ENCODE measurements at places on chromosomes 12 and 14.

DNA sequence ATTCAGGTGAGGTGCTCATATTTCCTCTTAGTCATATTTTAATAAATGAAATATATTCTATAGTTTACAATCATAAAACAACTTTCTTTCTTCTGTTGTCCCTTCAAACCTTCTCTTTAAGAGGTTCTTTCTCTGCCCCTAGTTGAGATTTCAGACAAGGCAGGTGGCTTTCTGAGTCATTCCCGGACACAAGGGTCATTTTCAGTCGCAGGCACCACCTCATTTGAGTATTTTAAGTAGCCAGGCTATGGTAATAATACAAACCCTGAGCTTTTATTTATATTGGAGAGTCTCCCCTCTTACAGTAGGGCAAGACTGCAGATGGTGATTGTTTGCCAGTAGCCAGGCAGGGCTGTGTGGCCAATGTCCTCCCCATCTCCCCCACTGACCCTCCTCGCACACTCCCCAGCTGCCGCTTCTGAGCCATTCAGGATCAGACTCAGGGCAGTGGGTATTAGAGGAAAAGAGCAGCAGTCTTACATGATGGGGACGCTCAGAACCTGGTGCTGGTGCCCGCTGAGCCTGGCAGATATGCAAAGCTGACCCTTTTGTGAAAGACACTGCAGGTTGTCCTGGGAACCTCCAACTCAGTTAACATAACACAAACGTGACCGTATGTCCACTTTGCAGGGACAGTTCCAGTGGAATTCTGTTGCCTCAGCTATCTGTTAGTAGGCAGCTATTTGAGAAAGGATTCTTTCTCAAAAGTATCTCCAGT, 101.1 kb upstream of the BCL2L14 start:
- DNase-seq = no peak

DNA sequence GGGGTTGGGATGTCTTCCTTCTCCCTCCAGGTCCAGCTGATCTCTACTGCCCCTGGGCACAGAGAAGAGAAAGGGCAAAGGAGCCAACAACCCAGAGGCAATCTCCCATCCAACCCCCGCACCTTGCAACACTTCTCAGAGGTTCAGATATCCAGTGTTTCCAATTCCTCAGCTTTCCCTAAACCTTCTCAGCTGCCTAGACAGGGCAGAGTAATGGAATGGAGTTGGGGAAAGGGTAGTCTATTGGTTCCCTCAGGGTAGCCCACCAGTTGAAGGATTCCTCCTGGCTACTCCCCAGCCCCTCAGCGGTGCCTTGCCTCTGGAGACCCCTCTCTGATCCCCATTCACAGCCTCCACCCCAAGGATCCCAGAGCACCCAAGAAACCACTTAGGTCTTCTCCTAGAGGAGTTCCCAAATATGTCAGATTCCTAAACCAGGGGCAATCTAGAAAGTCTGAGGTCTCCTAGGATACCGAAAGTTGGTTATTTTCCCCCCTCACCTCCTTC, 537 bp downstream of the NFE2 start:
- DNase-seq = peak; percentile 56

DNA sequence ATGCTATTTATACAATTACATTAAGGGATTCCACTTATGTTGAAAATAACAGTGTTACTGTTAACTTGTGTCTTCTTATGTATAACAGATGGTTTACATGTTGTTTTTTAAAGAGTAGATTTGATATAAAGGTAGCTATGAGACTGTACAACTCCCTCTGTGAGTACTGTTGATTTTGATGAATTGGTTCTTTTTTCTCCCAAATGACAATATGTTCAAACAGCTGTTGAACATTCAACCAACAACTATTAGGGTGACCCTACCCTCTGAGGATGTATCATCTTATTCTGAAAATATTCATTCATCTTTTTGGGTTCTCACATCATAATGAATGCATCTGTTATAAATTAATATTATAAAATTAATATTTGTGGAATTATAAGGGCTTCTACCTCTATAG, 456.9 kb upstream of the MGAT4C start:
- no peak for DNase-seq

GRCh38 chr14:105267820-105268548, 19.7 kb downstream of the BTBD6 start:
- no peak for DNase-seq

GRCh38 chr12:58176296-58176869, 235.0 kb downstream of the ATP23 start:
- peak; percentile 37 for DNase-seq

GRCh38 chr14:94571950-94572349, 9.3 kb upstream of the SERPINA5 start:
- DNase-seq = peak; percentile 66

- no peak for DNase-seq
Observed at GRCh38 chr12:132154941-132155770, 10.9 kb downstream of the NOC4L start.

- no peak for DNase-seq
Observed at GRCh38 chr12:25894759-25895158, 63.7 kb upstream of the RASSF8 start.

GRCh38 chr12:119365451-119365850, 30.9 kb downstream of the CCDC60 start:
- no peak for DNase-seq

DNA sequence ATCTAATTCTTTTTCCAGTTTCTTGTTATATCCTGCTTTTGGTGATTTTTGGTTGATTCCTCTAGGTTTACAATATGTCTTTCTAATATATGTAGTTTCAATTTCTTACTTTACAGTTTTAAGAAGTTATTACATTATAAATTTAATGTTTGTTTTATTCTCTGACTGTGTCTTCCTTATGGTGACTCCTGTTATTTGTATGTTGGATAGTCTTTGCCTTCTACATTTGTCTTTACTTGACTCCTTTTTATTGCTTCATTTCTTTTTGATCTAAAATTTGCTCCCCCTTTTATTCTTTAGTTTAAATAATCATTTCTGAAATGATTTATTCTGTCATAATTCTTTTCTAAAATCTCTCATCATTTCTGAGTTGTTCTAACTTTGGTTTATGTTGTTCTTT, 125.8 kb downstream of the CCDC91 start:
- no peak for DNase-seq

GRCh38 chr14:59103396-59103795, 85.1 kb upstream of the DAAM1 start:
- DNase-seq = peak; percentile 57

DNA sequence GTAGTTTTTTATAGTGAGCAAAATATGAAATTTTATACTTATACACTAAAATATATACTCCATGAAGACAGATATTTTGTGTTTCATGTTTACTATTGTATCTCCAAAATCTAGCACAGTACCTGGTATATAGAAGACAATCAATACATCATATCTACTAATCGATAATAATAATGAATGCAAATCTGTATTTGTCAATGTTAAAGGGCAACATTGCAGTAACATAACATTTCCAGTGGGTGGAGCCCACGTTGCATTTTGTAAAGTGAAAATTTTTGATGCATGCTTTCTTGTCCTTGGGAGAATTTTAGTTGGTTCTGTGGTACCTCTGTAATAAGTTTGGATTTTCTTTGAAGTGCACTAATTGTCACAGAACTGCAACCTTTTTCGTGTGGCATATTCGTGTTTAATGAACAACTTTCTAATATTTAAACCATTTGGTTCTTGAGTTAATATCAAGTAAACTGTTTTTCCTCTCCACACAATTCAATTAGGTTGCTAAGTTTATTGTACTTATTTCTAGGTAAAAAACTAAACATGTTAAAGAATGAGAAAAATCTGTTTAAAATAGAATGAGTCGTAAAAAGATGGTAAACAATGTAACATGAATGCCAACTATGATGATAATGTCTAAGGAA, 47.4 kb downstream of the AVPR1A start:
- DNase-seq = peak; percentile 8

DNA sequence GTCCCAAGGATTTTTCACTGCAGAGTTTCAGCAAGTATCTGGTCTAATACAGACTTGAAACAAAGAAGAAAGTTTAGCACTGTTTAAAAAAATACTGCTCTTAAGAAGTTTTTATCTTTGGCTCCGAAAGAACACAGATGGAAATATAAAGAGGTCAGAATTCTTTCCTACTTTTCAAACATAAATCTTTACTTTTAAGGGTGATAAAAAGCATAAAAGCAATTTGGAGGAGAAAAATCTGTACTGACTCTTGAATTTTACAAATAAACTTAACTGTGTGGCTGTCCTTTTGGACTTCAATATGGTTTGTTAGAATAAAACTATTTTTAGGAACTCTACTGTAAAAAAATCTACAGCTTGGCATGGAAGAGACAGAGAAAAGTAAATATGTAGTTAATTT, 27.6 kb upstream of the ISM2 start:
- no peak for DNase-seq

DNA sequence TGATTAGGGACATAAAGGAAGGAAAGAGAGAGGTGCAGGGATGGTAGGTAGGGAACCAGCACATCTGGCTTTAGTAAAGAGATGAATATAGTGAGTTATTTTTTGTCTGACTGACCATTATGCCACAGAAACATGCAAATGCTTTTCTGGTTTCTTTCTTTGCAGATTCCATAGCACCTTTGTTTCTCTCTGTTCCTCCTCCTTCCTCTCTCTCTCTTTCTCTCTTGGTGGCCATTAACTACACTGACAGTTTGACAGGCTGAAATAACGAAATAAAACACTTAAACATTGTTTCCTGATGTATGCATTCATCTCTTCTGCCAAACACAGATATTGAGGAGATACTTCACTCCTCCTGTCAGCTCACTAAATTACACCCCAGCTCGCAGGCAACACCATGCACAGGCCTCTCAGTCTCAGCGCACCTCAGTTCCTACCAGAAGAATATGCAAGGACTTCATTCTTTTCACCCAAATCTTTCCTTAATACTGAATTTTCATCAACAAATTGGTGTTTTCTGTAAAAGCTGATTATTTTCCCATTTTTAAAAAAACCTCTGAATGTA, 406.9 kb upstream of the SOX5 start:
- no peak for DNase-seq

DNA sequence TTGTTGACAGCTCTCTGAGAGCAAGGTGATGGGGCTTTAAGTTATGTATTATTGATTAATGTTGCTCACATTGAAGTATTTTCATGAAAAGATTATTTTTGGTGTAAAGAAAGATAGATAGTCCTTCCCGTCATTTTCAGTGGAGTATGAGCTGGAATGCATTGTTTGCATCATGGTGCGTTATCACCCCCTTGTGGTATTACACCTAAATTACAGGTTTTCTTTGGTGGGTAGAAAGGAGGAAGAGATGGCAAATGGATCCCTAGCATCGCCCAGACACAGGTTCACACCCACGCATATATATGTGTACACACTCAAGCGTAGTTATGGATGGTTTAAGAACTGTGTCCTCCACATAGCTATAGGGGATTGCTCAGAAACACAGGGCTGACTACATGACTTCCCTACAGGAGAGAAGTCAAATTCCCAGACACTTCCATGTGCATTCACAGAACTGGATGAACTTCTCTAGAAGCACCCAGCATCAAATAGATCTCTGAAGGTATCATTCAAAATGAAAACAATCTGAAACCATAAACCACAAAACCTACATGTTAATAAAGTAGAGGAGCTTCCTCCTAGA, 14.4 kb upstream of the SERPINA10 start:
- DNase-seq = no peak

GRCh38 chr12:2324387-2324786, 271.6 kb downstream of the CACNA1C start:
- DNase-seq = no peak

DNA sequence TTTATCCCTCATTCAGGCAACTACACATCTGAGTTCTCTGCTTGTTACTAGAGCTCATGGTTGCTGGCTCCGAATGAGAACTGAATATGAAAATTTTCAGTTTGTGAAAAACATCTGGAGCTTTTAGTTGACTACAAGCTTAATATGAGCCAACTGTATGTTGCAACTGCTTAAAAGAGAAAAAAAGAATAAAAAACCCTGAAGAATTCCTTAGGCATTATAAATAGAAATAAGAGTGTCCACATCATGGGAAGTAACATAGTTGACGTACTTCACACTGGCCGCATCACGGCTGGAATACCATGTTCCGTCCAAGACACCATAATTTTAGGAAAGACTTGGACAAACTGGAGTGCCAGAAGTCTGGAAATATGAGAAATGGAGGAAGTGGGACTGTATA, 57.9 kb downstream of the PDE3A start:
- DNase-seq = no peak

- DNase-seq = no peak
Observed at GRCh38 chr12:70271025-70271424, 27.8 kb downstream of the CNOT2 start.

DNA sequence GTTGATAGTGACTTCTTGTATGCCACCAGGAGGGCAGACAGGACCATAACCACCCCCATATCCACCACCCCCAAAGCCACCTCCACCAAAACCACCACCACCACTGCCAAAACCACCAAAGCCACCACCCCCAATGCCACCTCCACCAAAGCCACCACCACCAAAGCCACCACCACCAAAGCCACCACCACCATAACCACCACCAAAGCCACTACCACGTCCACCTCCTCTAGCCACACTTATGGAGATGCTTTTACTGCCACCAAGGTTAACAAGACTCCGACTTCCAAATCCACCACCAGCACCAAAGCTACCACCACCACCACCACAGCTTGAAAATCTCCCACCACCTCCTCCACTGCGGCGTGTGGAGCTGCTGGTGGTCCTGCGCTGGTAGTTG, 332 bp downstream of the KRT1 start:
- DNase-seq = no peak

DNA sequence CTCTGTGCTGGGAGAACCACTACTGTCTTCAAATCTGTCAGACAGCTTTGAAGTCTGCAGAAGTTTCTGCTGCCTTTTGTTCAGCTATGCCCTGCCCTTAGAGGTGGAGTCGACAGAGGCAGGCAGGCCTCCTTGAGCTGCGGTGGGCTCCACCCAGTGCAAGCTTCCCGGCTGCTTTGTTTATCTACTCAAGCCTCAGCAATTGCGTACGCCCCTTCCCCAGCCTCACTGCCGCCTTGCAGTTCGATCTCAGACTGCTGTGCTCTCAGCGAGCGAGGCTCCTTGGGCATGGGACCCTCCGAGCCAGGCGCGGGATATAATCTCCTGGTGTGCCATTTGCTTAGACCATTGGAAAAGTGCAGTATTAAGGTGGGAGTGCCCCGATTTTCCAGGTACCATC, 25.1 kb upstream of the KLRB1 start:
- DNase-seq = no peak

GRCh38 chr12:113655919-113656318, 184.2 kb upstream of the LHX5 start:
- no peak for DNase-seq

- DNase-seq = no peak
Observed at GRCh38 chr14:89902881-89903280, 51.6 kb downstream of the EFCAB11 start.

DNA sequence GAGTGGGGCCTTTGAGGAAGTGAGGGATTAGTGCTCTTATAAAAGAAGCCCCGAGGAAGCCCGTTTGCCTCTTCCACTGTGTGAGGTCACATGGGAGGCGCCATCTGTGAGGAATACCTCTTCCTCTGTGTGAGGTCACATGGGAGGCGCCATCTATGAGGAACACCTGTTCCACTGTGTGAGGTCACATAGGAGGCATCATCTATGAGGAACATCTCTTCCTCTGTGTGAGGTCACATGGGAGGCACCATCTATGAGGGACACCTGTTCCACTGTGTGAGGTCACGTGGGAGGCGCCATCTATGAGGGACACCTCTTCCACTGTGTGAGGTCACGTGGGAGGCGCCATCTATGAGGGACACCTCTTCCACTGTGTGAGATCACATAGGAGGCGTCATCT, 69.7 kb downstream of the SLC24A4 start:
- DNase-seq = no peak

GRCh38 chr12:109540526-109541412, 32.5 kb downstream of the MMAB start:
- no peak for DNase-seq

All from M059J (cell line).